Lower lobe of right lung (tissue), 2 donors: ENCODE measurements at places on chromosomes 2 and 18.
A peak's percentile ranks its signal among the peaks of the same experiment; 100 is the strongest.

- no peak for DNase-seq
- H3K4me3 ChIP-seq, result no peak overlapping the region
- no peaks in the 10 kb centered on the region for H3K27me3 ChIP-seq
- H3K27ac ChIP-seq, result no peak overlapping the region
- H3K4me1 ChIP-seq, result no peaks in the 10 kb centered on the region
- H3K36me3 ChIP-seq, result no peaks in the 10 kb centered on the region
Measured at GRCh38 chr2:8022908-8023640, 658.8 kb upstream of the ID2 start.

- no peak overlapping the region for H3K27ac ChIP-seq
- no peaks in the 10 kb centered on the region for H3K36me3 ChIP-seq
- H3K4me3 ChIP-seq, result no peak overlapping the region
- no peaks in the 10 kb centered on the region for H3K4me1 ChIP-seq
- no peak for DNase-seq
- no peaks in the 10 kb centered on the region for H3K27me3 ChIP-seq
Measured at GRCh38 chr2:108825254-108825653, 38.7 kb downstream of the CCDC138 start.

DNA sequence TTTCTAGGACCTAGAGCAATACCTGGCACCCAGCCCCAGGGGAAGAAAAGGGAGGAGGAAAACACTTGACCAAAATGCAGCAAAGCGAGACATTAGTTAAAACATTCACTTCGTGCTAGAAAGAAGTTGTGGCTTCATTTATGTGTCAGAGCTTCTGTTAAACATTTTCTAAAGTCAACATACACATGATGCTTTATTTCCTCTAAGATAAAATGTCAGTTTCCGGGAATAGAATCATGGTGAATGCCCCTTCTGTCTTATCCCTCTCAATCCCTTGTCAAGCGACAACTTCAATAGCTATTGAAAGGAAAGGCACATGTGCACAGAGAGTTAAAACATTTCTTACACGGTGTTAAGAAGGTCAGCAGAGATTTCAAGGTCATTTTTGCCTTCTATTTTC is 404.6 kb upstream of the CWC22 start:
- no peaks in the 10 kb centered on the region for H3K4me1 ChIP-seq
- no peaks in the 10 kb centered on the region for H3K27me3 ChIP-seq
- H3K36me3 ChIP-seq, result no peaks in the 10 kb centered on the region
- no peak for DNase-seq
- no peak overlapping the region for H3K27ac ChIP-seq

DNA sequence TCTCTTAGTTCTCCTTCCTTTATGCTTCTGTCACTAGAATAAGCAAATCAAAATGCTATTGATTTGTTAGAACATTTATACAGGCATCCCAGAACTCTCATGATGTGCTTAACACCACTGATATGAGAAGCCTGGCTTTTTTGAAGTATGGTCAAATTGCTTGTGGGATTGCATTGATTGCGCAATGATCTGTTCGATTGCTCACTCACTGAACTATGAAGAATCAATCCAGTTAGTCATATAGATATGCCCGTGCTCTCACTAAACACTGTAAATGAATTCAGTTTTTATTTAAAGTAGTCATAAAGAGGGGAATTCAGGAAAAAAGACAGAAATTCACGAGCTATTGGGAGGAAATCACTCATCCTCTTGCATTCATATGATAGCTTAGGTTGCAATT is 1237.8 kb downstream of the SUCLG1 start:
- H3K36me3 ChIP-seq, result no peaks in the 10 kb centered on the region
- no peak overlapping the region for H3K27ac ChIP-seq
- H3K27me3 ChIP-seq, result no peaks in the 10 kb centered on the region
- no peak for DNase-seq

- H3K4me1 ChIP-seq, result no peaks in the 10 kb centered on the region
- no peak for DNase-seq
Measured at GRCh38 chr2:215966951-215967350, 46.4 kb downstream of the MREG start.

GRCh38 chr2:35526741-35527140 is 828.8 kb upstream of the CRIM1 start:
- no peak for DNase-seq
- H3K4me3 ChIP-seq, result no peak overlapping the region
- H3K4me1 ChIP-seq, result no peaks in the 10 kb centered on the region
- no peaks in the 10 kb centered on the region for H3K36me3 ChIP-seq
- no peak overlapping the region for H3K27ac ChIP-seq
- H3K27me3 ChIP-seq, result no peaks in the 10 kb centered on the region

DNA sequence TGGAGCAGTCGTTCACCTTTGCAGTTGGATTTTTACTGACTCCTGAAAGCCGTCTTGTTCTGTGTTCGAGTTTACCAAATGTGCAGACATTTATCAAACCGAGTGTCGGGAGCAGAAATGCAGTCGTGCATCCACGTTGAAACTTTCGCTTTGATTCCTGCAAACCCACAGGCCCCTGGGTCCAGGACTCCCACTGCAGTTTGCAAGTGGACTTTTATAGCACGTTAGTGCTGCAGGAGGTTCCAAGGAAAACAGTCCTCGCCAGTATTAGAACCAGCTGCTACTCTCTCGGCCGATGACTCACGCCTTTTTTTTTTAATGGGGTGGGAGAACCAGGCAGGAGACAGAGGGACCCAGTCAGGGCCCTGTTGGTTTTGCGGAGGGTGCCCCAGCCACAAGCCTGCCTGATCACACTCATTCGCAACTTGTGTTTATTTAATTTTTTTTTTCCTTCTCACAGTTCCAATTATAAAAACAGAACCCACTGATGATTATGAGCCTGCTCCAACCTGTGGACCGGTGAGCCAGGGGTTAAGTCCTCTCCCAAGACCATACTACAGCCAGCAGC is 90.1 kb downstream of the NFATC1 start:
- H3K4me3 ChIP-seq, result no peak overlapping the region
- no peaks in the 10 kb centered on the region for H3K27me3 ChIP-seq
- H3K36me3 ChIP-seq, result peaks cover 25% of the 10 kb centered on the region
- H3K27ac ChIP-seq, result no peak overlapping the region
- no peak for DNase-seq
- H3K4me1 ChIP-seq, result no peaks in the 10 kb centered on the region

DNA sequence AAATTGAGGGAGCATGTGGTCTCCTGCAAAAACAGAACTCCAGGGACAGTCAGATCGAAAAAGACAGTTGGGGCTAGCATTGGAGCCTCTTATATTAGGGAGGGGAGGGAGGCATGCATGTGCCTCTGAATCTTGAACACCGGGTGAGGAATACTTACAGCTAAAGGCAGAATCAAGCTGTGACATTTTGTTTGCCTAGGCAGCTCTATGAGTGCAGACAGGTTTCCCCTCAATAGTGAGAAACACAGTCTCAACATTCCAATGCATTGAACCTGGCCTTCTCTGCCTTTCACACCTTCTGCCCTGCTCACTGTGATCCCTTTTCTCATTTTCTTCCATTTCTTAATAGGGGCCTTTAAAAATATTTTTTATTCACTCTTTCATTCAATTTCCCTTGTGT is 140.4 kb downstream of the THSD7B start:
- DNase-seq, result no peak
- no peak overlapping the region for H3K4me3 ChIP-seq
- H3K27ac ChIP-seq, result no peak overlapping the region
- no peaks in the 10 kb centered on the region for H3K4me1 ChIP-seq

DNA sequence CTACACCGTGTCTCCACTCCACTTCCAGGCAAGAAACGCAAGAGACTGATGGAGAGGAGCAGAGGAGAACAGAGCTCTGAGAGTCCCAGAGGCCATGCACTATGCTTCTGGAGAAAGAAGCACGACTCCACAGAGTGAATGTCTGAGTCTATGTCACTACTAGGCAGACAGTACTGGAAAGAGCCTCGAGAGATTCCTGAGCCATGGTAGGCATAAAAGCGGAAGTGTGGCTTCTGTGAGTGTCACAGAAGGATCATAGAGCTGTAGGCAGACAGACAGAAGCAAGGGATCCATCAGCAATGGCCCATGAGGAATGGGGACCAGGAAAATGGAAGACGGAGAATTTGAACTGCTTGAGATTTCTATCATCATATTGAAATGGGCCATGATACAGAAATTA is 542.6 kb downstream of the ZEB2 start:
- no peak for DNase-seq
- H3K27me3 ChIP-seq, result no peaks in the 10 kb centered on the region
- H3K4me3 ChIP-seq, result no peak overlapping the region
- H3K4me1 ChIP-seq, result no peaks in the 10 kb centered on the region
- no peaks in the 10 kb centered on the region for H3K36me3 ChIP-seq

- H3K27ac ChIP-seq, result peak overlapping the region; percentile 24
- H3K4me3 ChIP-seq, result no peak overlapping the region
- H3K27me3 ChIP-seq, result no peaks in the 10 kb centered on the region
- DNase-seq, result no peak
- H3K36me3 ChIP-seq, result no peaks in the 10 kb centered on the region
Measured at GRCh38 chr2:30355306-30355705, 91.7 kb upstream of the LCLAT1 start.

DNA sequence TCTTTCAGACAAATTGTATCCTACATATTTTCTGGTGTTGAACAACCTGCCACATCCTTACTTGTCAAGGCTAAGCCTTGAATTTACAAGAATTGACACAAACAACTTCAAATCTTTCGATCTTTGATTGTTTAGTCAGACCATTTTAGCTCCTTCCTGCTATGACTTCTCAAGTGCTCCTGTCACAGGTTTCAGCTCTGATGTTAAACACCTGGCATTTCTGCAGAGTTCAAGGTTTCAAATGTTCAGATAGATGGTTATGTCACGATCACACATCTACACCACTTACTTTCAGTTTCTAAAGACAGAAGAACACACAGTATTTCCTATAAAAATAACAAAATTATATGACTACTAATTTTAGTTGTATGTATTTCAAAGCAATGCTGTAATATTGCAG is 84.0 kb downstream of the RND3 start:
- H3K36me3 ChIP-seq, result no peaks in the 10 kb centered on the region
- H3K4me1 ChIP-seq, result no peaks in the 10 kb centered on the region
- no peak for DNase-seq
- no peaks in the 10 kb centered on the region for H3K27me3 ChIP-seq

GRCh38 chr2:201733544-201733943 is 35.1 kb upstream of the MPP4 start:
- H3K4me3 ChIP-seq, result no peak overlapping the region
- no peak for DNase-seq
- H3K36me3 ChIP-seq, result peaks cover 80% of the 10 kb centered on the region
- H3K27me3 ChIP-seq, result no peaks in the 10 kb centered on the region
- H3K4me1 ChIP-seq, result no peaks in the 10 kb centered on the region
- no peak overlapping the region for H3K27ac ChIP-seq

- DNase-seq, result no peak
- peak overlapping the region; percentile 69 for H3K27ac ChIP-seq
- H3K4me1 ChIP-seq, result peaks cover 5% of the 10 kb centered on the region
- no peaks in the 10 kb centered on the region for H3K36me3 ChIP-seq
- H3K4me3 ChIP-seq, result no peak overlapping the region
- H3K27me3 ChIP-seq, result no peaks in the 10 kb centered on the region
Measured at GRCh38 chr2:119552902-119553301, 8.7 kb downstream of the CFAP221 start.

DNA sequence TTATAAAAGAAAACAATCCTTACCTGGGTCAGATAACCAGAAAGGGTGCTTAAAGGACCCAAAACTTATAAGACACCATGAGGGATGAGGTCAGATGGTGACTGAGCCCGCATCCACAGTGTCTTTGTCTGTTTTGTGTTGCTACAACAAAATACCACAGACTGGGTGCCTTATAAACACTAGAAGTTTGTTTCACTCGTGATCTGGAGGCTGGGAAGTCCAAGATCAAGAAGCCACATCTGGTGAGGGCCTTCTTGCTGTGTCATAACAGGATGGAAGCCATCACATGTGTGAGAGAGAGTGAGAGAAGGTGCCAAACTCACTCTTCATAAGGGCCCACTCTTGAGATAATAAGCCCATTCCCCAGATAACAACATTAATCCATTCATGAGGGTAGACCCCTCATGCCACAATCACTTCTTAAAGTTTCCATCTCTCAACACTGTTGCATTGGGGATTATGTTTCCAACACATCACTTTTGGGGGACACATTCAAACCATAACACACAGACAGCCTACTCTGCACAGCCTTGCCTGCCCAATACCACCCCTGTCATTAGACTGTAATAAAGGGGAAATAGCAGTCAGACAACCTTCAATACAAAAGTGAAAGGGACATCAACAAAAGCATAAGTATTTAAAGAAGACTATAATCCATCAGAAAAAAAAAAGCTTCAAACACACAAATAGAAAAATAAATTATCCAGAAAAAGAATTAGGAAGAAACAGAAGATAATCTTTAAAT is 249.8 kb downstream of the ANAPC1 start:
- H3K27me3 ChIP-seq, result no peaks in the 10 kb centered on the region
- DNase-seq, result no peak
- no peaks in the 10 kb centered on the region for H3K4me1 ChIP-seq
- no peak overlapping the region for H3K4me3 ChIP-seq
- H3K36me3 ChIP-seq, result no peaks in the 10 kb centered on the region

DNA sequence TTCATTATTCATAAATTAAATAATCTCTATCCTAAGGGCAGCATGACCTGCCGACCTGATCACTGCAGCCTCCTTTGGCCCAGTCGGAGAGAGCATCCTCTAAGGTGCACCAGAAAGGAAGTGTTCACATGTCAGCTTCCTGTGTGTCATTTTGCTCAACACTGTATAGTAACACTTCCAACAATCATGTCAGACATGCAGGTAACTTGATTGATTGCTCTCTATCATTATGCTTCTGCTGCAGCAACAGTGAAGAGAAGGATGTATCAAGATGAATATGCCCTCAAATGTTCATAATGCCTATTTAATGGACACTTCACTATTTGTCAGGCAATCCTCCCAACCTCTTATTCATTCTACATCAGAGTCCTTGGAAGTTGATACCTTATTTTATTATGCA is 332.3 kb downstream of the CDH7 start:
- no peak for DNase-seq
- H3K36me3 ChIP-seq, result no peaks in the 10 kb centered on the region
- H3K27ac ChIP-seq, result no peak overlapping the region

GRCh38 chr2:10914272-10914693 is 2.5 kb downstream of the KCNF1 start:
- H3K27ac ChIP-seq, result no peak overlapping the region
- peaks cover 43% of the 10 kb centered on the region for H3K27me3 ChIP-seq
- no peaks in the 10 kb centered on the region for H3K36me3 ChIP-seq
- H3K4me3 ChIP-seq, result no peak overlapping the region

GRCh38 chr2:198327526-198327925 is 523.1 kb downstream of the PLCL1 start:
- H3K27me3 ChIP-seq, result peaks cover 3% of the 10 kb centered on the region
- H3K4me1 ChIP-seq, result no peaks in the 10 kb centered on the region
- no peak overlapping the region for H3K27ac ChIP-seq
- no peak for DNase-seq
- H3K36me3 ChIP-seq, result no peaks in the 10 kb centered on the region
- no peak overlapping the region for H3K4me3 ChIP-seq

- H3K27ac ChIP-seq, result no peak overlapping the region
- H3K4me3 ChIP-seq, result no peak overlapping the region
- H3K4me1 ChIP-seq, result peaks cover 19% of the 10 kb centered on the region
- DNase-seq, result no peak
Measured at GRCh38 chr2:64284751-64285150, 140.5 kb upstream of the PELI1 start.

GRCh38 chr18:76416911-76417310 is 78.1 kb downstream of the ZNF516 start:
- DNase-seq, result no peak
- no peak overlapping the region for H3K4me3 ChIP-seq
- H3K27me3 ChIP-seq, result no peaks in the 10 kb centered on the region
- peaks cover 37% of the 10 kb centered on the region for H3K4me1 ChIP-seq
- H3K27ac ChIP-seq, result no peak overlapping the region

- H3K4me3 ChIP-seq, result no peak overlapping the region
- H3K36me3 ChIP-seq, result no peaks in the 10 kb centered on the region
- H3K4me1 ChIP-seq, result no peaks in the 10 kb centered on the region
Measured at GRCh38 chr2:38194751-38195150, 118.8 kb upstream of the CYP1B1 start.

GRCh38 chr2:152453129-152453911 is 118.3 kb downstream of the FMNL2 start:
- no peak overlapping the region for H3K4me3 ChIP-seq
- no peaks in the 10 kb centered on the region for H3K4me1 ChIP-seq
- DNase-seq, result no peak
- H3K27ac ChIP-seq, result no peak overlapping the region
